ENCODE measurements at places on chromosomes 16 and 17. TPM values are rescaled to one million over a fixed set of nuclear protein-coding genes. Genes with fewer than 3 reads are reported as not detected.
A peak's percentile ranks its signal among the peaks of the same experiment; 100 is the strongest.

DNA sequence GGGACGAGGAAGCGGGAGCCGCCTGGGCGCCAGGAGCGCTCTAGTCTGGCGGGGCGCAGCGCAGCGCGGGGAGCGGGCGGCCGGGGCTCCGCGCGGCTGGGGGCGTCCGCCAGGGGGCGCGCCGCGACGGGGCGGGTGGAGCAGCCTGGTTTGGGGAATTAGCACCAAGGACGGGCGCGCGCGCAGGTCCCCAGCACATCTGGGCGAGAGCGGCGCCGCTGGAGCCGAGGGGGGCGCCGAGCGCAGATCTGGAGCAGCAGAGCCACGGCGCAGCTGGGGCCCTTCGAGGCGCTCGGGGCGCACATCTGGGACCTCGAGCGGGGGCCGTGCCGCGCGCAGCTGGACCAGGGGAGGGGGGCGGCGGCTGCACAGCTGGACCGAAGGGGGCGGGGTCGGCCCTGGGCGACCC is at the start of gene NXPH3:
Gene NXPH3, plus strand, starts transcription at position 193 of the 409 bp plus-strand sequence. CDS start 349 bp downstream, outside the sequence.
- peak; percentile 35 for DNase-seq

- DNase-seq = no peak
Measured at GRCh38 chr17:10792151-10792550, 11.7 kb downstream of the TMEM238L start.

- no peak for DNase-seq
Measured at GRCh38 chr17:2876467-2876866, 80.2 kb downstream of the RAP1GAP2 start.

DNA sequence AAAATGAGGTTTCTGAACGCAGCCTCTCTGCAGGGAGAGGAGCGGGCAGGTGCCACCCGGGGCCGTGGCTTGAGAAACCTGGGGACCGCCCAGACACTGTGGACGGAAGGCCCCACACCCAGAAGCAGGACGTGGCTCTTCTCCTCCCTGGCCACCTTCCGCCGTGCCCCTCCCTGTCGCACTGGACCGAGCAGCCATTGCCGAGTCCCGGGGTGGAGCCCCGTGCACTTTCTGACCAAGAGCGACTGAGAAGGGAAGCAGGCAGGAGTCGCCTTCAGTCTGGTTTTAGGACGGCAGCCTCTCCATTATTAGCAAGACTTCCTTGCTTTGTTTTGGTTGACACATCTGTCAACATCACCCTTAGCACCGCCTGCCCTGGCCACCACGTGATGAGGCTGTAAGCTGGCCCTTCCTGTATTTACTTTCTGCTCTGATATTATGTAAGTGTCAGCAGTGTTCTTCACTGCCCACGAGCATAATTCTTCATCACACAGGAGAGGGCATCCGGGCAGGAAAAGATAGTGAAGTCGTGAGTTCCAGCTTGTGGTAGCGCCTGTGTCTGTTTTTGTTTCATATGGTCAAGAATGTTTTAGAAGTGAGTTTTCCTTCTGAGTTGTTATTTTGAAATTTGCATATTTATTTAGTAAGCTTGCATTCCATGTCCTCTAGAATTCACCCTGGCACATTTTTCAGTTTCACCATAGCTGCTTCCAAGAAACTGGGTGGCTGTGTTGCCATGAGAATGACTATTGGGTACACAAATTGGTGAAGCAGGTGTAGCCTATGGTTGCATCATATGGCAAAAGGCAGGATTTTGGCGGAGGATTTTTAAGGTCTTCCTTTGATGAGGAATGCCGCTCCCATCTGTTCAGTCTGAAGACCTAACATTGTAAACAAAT is 1.0 kb downstream of the HERPUD1 start:
- peak; percentile 75 for DNase-seq

- DNase-seq = peak; percentile 59
Measured at GRCh38 chr17:76147211-76148014, 6.4 kb upstream of the FOXJ1 start.

KCNJ18 gene
- total RNA-seq = not detected

BANP gene
- 15.5 TPM for total RNA-seq

- no peak for DNase-seq
Measured at GRCh38 chr17:40510328-40510648, 8.9 kb upstream of the TNS4 start.

- no peak for DNase-seq
Measured at GRCh38 chr16:84332975-84333684, 35.2 kb upstream of the ATP2C2 start.

NFE2L1 gene
- 103 TPM for total RNA-seq

CUEDC1 gene
- 25.7 TPM for total RNA-seq

DNA sequence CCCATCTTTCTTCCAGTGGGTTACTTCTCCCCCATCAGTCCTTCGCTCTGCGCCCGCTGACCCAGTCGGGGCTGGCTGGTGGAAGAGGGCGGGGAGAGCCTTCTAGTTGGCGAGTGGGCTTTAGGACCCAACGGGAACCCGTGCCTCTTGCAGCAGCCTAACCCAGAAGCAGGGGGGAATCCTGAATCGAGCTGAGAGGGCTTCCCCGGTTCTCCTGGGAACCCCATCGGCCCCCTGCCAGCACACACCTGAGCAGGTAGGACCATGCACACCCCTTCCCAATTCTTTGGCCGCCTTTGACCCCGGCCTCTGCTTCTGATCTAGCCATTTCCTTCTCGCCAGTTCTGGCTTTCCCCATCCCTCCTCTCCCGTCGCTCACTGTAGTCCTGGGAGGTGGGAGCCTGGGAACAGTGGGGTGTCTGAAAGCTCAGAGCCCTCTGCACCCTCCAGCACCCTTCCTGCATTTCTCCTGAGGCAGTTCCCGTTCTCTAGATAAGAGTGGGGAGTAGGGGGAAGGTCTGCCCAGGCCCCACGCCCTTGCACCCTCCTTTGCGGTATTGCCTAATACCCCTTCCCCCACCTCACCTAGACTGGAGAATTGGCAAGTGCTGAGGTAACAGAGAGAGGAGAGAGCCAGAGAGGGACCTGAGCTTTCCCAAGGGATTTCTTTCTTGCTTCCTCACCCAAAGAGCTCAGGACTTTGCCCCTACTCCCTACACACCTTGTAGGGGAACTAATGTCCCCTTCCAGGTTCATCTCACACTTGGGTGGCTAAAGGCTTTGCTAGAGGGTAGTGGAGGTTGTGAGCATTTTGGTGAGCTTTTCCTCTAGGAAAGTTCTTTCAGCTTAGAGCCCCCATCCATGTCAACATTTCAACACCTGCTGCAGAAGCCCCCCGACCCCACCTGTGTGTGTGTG is at the start of gene RARA:
Gene RARA, plus strand, starts transcription at position 150 of the 918 bp plus-strand sequence. CDS start 22,039 bp downstream, outside the sequence.
- DNase-seq = peak; percentile 38

CACNG5 gene
- total RNA-seq = not detected

GRCh38 chr16:12245088-12245920 is 268.8 kb downstream of the SNX29 start:
- no peak for DNase-seq

ABCA6 gene
- 192 TPM for total RNA-seq

CMTM1 gene
- total RNA-seq = not detected

DNA sequence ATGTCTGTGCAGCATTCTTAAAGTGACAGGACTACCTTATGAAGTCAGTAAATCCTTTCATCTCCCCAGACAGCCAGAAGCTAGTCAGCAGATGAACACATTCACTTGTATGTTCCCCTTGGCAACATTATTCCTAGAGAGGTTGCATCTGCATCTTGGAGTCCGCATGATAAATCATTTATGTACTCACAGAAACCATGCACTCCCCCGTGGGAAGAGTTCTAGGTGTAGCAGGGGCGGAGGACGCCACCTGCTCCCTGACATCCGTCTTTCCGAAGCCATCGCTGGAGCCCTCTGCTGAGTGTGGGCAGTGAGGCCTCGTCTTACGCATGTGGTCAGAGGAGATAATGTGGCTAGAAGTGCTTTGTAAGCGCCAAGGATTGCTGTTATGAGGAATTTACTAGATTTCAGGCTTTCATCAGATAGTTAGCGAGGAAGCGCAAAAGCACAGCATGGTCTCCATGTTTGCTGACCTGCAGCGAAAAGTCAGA is 144.5 kb downstream of the RPTOR start:
- DNase-seq = no peak

DNA sequence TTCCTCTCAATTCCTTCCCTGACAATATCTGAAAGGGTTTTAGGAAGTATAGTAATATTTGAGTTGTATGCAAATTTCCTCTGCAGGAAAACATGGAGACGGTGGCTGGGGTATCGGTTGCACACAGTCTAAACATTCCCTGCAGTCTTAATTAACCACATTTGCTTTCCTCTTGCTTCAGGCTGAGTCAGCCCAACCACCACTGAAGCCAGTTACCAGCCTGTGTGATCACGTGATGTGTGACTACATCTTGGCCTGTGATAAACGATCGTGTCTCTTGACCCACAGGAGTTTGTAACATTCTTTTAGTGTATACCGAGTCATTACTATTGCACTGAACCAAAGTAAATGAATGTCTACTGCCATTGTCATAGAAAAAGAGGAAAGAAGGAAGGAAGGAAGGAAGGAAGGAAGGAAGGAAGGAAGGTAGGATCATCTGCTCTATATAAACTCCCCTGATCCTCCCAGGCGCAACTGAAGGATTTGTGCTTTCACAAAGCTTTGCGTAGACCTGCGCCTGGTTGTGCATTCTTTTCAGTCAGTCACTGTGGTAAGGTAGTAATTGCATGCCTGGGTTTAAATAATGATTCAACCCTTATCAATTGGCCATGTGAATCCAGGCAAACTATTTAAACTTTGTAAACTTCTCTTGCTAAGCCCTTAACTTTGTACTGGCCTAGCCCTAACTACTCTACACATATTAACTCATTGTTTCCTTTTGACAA is 280.6 kb upstream of the SALL1 start:
- peak; percentile 96 for DNase-seq

- peak; percentile 65 for DNase-seq
Measured at GRCh38 chr17:14792746-14793145, 472.4 kb downstream of the PMP22 start.

DNA sequence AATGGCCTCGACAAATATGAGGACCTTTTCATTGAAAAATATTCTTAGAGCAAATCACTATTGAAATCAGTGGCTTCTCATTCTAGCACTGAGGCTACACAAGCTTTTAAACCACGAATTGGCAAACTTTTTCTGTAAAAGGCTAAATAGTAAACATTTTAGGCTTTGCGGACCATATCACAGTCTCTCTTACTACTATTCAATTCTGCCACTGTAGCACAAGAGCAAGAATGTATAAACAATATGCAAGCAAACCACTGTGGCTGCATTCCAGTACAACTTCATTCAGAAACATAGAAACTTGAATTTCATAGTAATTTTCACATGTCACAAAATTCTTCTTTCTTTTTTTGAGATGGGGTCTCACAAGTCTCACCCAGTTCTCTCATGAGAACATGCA is 49.1 kb downstream of the PHLPP2 start:
- no peak for DNase-seq

AANAT gene
- not detected for total RNA-seq

GRCh38 chr17:58189436-58190146 is 2.9 kb upstream of the EPX start:
- peak; percentile 84 for DNase-seq

DNA sequence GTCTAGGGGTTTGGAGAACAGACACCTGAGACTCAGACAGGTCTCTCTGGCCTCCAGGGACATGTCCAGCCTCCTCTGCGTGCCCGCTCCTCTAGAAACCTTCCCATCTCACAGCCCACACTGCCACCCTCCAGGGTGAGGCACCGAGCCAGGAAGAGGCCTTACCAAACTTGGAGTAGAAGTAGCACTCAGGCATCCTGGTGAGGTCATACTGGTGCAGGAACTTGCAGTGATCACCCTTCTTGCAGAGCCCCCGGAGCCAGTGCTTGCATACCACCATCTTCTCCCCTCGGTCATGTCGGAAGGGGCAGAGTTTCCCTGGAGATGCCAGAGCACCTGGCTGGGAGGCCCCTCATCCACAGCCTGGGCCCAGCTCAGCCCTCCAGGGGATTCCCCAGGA is 4.2 kb downstream of the CPSF4L start:
- DNase-seq = no peak

GRCh38 chr17:1829216-1829591 is 498 bp downstream of the SMYD4 start:
- DNase-seq = peak; percentile 18

GRCh38 chr16:68496689-68497088 is 42.4 kb upstream of the ZFP90 start:
- DNase-seq = no peak

GRCh38 chr17:70658317-70658716 is 489.0 kb downstream of the KCNJ2 start:
- no peak for DNase-seq

GRCh38 chr16:84477661-84478060 is 26.8 kb downstream of the MEAK7 start:
- no peak for DNase-seq

- DNase-seq = peak; percentile 16
Measured at GRCh38 chr16:83301971-83302370, 505.8 kb upstream of the HSBP1 start.

DNA sequence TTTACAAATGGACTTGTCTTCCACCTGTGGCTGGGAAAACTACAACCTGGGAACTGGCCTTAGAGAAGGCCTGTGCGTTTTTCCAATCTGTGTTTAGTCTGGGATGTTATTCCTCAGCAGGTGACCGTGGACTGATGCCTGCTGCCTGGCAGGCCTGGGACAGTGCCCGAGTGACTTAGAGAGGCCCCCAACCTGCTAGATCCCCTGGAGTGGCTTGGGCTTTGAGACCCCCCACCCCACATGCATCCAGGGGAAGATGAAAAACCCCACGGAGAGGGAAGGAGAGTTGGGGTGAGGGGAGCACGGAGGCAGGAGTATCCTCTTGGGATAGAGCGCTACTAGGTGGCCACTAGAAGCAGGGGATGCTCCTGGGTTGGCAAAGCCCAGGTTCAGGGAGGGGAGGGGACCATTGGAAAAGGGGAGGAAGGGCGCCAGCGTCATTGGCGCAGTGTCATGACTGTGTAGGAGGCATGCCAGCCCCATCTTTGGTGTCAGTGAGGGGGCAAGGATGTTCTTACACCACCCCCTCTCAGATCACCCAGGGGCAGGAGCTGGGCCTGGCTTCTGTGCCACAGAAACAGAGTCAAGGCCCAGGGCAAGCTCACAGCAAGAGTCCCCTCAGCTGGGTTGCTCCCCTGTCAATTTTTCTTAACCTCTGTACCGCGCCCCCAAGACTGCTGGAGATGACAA is 54.1 kb downstream of the MEAK7 start:
- DNase-seq = no peak

OR1F1 gene
- not detected for total RNA-seq

DNA sequence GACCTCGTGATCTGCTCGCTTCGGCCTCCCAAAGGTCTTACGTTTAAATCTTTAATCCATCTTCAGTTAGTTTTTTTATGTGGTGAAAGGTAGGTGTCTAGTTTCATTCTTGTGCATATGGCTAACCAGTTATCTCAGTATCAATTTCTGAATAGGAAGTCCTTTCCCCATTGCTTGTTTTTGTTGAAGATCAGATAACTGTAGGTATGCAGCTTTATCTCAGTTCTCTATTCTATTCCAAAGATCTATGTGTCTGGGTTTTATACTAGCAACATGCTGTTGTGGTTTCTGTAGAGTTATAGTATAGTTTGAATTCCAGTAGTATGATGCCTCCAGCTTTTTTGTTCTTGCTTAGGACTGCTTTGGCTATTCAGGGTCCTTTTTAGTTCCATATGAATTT is 65.2 kb downstream of the TNFRSF13B start:
- DNase-seq = peak; percentile 21

MATCAP1 gene
- 9.9 TPM for total RNA-seq

GRB7 gene
- 1.7 TPM for total RNA-seq

GRCh38 chr17:7856011-7856810 is 1.1 kb downstream of the NAA38 start:
- DNase-seq = peak; percentile 46
